Right atrium auricular region (tissue), 2 donors: ENCODE measurements at places on chromosomes 2 and 18. TPM values are rescaled to one million over a fixed set of nuclear protein-coding genes. Genes with fewer than 3 reads are reported as not detected.

- no peak overlapping the region for H3K27ac ChIP-seq
- no peaks in the 10 kb centered on the region for H3K36me3 ChIP-seq
- no peak for DNase-seq
- H3K27me3 ChIP-seq: no peaks in the 10 kb centered on the region
- H3K4me3 ChIP-seq: no peak overlapping the region
- H3K4me1 ChIP-seq: peaks cover 41% of the 10 kb centered on the region
Observed at GRCh38 chr2:69588403-69588802, 55.1 kb downstream of the AAK1 start.

- H3K4me1 ChIP-seq: peaks cover 15% of the 10 kb centered on the region
- no peak overlapping the region for H3K4me3 ChIP-seq
- DNase-seq: no peak
Observed at GRCh38 chr2:203809084-203809521, 58.5 kb upstream of the CTLA4 start.

- no peak overlapping the region for H3K4me3 ChIP-seq
- no peak for DNase-seq
- no peaks in the 10 kb centered on the region for H3K36me3 ChIP-seq
- no peaks in the 10 kb centered on the region for H3K27me3 ChIP-seq
Observed at GRCh38 chr18:11488175-11488574, 121.2 kb upstream of the SLC35G4 start.

POTEI gene
- total RNA-seq: 3.2 TPM

- H3K36me3 ChIP-seq: no peaks in the 10 kb centered on the region
- DNase-seq: no peak
- H3K4me3 ChIP-seq: no peak overlapping the region
- no peak overlapping the region for H3K27ac ChIP-seq
- H3K4me1 ChIP-seq: no peaks in the 10 kb centered on the region
Observed at GRCh38 chr2:180597179-180597578, 383.2 kb upstream of the UBE2E3 start.

DNA sequence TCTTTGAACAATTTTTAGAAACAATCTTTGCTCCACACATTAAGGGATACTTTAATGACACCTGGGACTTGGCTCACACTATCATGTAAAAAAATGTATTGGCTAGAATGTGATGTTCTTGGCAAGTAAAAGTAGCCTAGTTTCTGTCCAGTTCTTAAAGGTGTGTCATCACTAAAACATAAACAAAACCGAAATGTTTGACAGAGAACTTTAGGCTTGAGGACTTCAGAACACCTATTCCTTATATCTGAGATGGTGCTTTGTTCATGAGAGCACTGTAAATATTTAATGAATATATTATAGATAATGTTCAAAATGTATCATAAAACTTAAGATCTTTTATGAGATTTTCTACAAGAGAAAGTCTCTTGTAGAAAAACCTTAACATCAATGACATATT lies 19.8 kb upstream of the HNRNPA3 start:
- H3K36me3 ChIP-seq: no peaks in the 10 kb centered on the region
- H3K27me3 ChIP-seq: no peaks in the 10 kb centered on the region
- H3K4me3 ChIP-seq: no peak overlapping the region
- H3K4me1 ChIP-seq: no peaks in the 10 kb centered on the region

DNA sequence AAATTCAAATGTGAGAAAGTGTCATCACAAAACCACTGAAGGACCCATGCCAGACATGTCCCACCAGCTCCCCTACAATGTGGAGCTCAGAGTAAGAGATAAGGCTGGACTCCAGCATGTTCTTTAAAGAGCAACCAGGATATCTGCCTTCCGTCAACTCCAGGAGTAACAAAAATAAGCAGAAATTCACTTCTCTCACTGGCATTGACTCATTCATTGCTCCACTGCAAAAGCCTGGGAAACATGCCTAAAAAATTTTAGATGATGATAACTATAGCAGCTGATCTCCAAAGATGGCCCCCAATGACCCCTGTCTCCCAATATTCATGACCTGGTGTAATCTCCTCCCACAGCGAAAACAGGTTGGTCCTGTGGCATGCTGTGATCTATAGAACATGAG lies 314.5 kb downstream of the NCKAP5 start:
- DNase-seq: no peak
- H3K27ac ChIP-seq: no peak overlapping the region
- H3K36me3 ChIP-seq: no peaks in the 10 kb centered on the region
- H3K4me1 ChIP-seq: no peaks in the 10 kb centered on the region

DNA sequence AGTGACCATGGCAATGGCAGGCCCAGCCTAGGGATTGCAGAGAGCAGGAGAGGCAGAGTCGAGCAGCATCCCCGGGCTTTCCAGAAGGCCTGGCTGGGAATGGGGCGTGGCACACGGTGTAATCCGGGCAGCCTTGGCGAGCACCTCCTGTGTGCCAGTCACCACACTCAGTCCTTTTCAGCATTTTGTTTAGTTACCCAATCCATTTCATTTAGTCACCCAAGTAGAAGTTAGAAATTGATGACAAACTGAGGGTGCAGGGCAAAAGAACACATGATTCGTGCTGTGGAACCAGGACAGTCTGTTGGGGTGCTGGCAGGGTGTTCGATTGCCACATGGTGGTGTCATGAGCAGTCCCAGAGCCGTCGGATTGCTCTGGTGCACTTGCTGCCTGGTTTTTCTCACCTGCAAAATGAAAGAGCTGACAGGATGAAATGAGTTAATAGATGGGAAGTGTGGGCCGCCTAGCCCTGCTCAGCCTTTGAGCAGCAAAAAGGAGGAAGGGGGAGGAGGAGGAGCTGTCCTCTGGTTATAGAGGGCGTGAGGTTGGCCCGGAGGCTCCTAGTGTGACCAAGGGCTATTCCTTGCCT lies 299.4 kb downstream of the AGAP1 start:
- H3K36me3 ChIP-seq: peaks cover 3% of the 10 kb centered on the region
- no peak overlapping the region for H3K4me3 ChIP-seq
- no peak for DNase-seq
